ENCODE measurements at places on chromosomes 13 and 19.

DNA sequence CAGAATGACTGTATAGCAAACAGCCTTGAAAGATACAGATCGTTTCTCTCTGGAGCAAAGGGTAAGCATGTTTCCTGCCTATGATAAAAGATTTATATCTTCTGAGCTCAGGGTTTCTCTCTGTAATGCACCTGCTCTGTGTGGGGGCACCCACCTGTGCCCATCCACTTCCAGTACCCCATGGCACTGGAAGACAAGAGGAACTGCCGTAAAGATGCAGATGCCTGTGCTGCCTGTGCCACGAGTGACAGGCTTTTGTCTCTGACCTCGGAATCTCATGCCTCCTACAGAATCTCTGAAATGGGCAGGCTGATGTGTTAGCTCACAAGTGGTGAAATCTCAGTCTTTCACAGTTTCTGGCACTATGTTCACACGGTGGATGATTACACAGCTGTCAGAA is 50.3 kb upstream of the ATP11A start:
- no peak for DNase-seq

DNA sequence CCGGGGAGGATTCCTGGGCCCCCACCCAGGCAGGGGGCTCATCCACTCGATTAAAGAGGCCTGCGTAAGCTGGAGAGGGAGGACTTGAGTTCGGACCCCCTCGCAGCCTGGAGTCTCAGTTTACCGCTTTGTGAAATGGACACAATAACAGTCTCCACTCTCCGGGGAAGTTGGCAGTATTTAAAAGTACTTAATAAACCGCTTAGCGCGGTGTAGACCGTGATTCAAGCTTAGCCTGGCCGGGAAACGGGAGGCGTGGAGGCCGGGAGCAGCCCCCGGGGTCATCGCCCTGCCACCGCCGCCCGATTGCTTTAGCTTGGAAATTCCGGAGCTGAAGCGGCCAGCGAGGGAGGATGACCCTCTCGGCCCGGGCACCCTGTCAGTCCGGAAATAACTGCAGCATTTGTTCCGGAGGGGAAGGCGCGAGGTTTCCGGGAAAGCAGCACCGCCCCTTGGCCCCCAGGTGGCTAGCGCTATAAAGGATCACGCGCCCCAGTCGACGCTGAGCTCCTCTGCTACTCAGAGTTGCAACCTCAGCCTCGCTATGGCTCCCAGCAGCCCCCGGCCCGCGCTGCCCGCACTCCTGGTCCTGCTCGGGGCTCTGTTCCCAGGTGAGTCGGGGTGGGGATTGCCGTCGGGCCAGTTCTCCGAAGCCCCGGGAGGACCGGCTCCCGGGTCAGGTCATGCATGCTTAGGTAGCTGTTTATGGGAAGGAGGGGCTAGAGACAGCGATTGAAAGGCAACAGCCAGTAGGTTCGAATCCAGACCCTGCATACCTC is at the start of gene ICAM1:
Gene ICAM1, plus strand, starts transcription at position 505 of the 779 bp plus-strand sequence. Its CDS starts 40 bp downstream, at position 545.
- DNase-seq: peak; percentile 89

DNA sequence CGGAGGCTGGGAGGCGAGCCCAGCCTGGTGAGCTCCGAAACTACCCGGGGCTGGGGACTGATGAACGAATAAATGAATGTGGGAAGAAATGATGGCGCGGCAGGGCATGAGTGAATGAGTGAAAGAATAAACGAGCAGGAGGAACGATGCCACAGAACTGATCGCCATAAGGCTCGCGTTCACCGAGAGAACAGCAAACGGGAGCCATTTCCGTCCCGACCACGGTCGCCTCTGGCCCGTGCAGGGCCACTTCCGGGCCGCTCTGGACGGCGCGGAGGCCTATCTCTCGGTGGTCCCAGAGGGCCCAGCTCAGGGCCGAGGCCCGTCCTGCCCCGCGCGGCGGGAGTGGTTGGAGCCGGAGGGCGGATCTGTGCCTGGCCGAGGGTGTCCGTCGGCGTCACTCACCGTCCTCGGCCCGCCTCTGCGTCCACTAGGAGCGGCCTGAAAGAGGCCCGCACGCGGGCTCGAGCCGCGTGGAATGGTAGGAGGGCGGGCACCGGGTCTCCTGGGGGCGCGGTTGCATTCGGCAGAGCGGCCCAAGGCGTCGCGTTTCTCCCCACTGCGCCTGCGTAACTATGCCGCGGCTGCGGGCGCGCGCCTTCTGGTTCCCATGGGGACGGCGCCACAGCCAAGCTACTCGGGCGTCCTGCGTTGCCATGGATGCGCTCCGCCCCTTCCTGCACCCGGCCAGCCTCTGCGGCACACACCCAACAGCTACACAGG is at the start of gene ZNF497:
Gene ZNF497, minus strand, starts transcription at position 480 of the 723 bp plus-strand sequence. CDS start 5,116 bp downstream, outside the sequence.
- DNase-seq: peak; percentile 100

GRCh38 chr19:41352609-41353465 is 885 bp downstream of the TGFB1 start:
- peak; percentile 85 for DNase-seq

DNA sequence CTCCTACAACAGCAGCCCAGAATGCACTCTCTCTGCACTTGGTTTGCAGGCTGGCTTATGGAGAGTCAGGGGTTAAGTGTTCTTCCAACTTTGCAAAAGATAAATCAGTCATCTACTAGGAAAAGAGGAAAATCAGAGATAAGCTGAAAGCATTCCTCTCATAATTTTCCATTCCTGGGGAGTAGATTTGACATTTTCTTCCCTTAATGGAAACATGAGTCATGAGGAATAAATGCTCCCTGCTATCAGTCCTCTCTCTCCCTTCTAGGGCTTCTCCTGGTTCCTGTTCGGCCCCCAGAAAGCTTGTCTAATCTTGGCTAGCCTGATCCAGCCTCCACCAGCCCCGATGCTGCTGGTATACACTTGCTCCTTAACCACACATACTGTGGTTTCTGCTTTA is 28.4 kb upstream of the ENOX1 start:
- DNase-seq: no peak

GRCh38 chr19:4061683-4062418 is 4.8 kb downstream of the ZBTB7A start:
- no peak for DNase-seq
